ENCODE measurements at places on chromosomes 3 and 15.
A peak's percentile ranks its signal among the peaks of the same experiment; 100 is the strongest.

GRCh38 chr3:123687286-123687685 lies 102.4 kb upstream of the HACD2 start:
- no peak for DNase-seq

- DNase-seq, result no peak
Observed at GRCh38 chr3:77668376-77668775, 628.5 kb downstream of the ROBO2 start.

GRCh38 chr15:75925440-75925839 lies 21.8 kb downstream of the FBXO22 start:
- no peak for DNase-seq

- DNase-seq, result no peak
Observed at GRCh38 chr3:148582126-148582525, 115.6 kb upstream of the AGTR1 start.

GRCh38 chr15:80660119-80660518 lies 35.0 kb upstream of the ABHD17C start:
- no peak for DNase-seq

DNA sequence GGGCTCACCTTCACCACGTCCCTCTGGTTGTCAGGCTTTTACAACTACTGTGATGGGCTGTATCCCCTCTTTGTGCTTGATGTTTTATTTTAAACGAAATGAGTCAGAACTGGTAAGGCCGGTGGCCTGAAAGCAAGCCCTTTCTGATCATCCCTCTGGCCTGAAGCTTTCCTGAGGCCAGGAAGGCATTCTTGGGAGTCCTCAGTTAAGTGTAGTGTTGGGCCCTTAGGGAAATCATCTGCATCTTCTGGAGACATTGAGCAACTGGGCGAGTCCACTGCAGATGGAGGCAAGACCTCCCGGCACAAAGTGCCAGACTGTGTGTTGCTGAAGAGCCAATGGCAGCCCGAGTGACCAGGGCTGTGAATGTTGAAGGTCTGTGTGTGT lies 33.0 kb upstream of the AMOTL2 start:
- no peak for DNase-seq

- no peak for DNase-seq
Observed at GRCh38 chr3:190499122-190499521, 14.8 kb upstream of the IL1RAP start.

GRCh38 chr3:169147238-169148008 lies 516.1 kb downstream of the MECOM start:
- DNase-seq, result peak; percentile 49

DNA sequence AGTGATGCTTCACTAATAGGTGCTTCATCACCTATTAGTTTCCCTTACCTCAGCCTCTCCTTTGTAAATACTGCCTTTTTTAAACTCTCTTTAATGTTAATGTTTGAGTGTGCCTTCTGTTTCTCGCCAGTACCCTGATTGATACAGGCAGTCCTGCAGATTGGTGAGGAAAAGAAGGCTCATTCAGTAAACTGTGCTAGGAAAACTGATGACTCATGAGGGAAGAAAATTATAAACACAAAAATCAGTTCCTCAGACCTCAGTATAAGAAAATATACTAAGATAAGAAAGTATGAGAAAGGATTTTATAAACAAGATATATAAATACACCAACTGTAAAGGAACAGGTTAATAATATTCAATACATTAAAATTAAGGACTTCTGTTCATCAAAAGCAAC lies 54.8 kb upstream of the OXTR start:
- DNase-seq, result no peak

GRCh38 chr15:68054628-68055223 lies 611 bp downstream of the PIAS1 start:
- DNase-seq, result peak; percentile 12

DNA sequence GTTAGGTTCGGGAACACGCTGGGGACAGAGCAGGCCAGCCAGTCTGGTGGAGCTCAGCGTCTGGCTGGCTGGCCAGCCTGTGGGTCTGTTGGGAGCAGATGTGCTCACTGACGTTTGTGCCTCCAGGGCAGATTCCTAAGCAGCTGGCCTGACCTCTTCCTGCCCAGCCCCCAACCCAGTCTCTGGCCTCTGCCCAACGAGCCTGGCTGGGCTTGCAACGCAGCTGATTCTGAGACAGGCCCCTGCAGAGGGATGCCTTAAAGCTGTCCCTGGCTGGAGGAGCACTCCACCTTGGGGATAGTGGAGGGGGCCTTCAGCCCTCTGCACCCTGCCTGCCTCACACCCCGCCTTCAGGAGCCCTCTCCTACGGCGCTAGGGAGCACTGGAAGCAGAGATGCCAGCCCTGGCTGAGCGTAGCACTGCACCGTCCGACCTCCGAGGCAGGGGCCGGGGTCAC lies 46.0 kb downstream of the KLF13 start:
- no peak for DNase-seq

GRCh38 chr3:176663837-176664831 lies 533.1 kb downstream of the TBL1XR1 start:
- DNase-seq, result peak; percentile 26

DNA sequence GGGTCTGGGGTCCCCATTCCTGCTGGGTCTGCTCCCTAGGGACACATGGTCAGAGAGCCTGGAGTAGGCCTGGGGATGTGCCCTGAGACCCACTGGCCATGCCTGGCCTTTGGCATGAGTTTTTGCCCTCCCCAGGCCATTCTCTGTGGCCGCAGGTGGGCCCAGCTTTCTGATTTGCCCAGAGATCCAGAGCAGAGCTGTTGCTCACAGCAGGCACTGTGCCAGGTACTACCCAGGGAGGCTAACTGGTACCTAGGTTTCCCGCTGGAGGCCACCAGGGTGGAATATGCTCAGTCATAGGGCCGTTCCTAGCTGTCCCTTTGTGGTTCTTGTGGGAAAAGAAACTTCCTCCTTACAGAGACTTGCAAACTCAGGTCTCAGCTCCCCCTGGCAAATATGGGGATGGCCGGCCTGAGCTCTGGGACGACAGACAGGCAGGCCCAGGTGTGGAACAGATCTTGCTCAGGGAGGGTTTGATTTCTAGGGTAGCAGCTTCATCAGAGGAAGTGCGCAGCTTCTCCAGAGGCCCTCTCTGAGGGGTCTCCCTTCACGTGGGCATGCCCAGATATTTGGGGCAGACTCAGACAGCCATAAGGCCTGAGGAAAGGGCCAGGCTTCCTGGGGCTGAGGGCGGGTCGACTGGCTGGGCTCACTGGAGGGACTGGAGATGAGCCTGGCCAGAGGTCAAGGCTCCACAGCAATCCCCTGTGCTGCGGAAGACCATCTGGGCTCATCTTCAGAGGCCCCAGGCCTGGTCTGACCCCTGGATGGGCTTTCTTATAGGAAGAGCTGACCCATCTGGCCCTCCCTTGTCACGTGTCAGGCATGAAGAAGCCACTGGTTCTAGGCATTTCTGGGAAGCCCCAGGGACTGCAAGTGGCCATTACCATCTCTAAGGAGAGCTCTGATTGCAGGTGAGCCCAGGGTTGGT lies 28.0 kb downstream of the ACAA1 start:
- no peak for DNase-seq

- DNase-seq, result no peak
Observed at GRCh38 chr3:74375653-74376052, 238.8 kb downstream of the CNTN3 start.

- no peak for DNase-seq
Observed at GRCh38 chr15:88376574-88377174, 90.5 kb downstream of the MRPL46 start.

GRCh38 chr3:156579427-156579851 lies 24.5 kb upstream of the SSR3 start:
- no peak for DNase-seq

- no peak for DNase-seq
Observed at GRCh38 chr3:121835465-121835801, 424 bp downstream of the EAF2 start.

DNA sequence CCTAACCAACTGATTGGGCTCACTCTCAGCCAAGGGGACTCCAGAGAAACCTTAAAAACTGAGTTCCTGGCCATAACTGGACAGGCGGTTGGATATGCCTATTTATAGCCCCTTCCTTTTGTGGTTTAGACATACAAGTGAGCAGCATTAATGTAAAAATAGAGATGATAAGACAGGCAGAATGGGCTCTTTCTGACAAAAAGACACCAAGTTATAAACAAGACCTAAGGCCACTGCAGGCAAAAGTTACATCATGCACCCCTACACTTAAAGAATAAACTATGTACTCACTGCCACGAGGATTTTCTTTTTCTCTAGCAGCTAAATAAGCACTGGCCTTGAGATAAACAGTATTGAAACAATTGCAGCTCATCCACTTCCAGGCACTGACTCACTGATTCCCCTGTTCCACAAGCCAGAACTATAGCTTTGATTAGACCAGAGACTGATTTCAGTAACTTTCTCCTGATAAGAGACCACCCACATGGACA lies 30.1 kb downstream of the SUCNR1 start:
- no peak for DNase-seq

- no peak for DNase-seq
Observed at GRCh38 chr15:52331490-52332240, 36.1 kb upstream of the MYO5C start.

GRCh38 chr3:154139996-154140436 lies 18.8 kb downstream of the ARHGEF26 start:
- DNase-seq, result no peak

DNA sequence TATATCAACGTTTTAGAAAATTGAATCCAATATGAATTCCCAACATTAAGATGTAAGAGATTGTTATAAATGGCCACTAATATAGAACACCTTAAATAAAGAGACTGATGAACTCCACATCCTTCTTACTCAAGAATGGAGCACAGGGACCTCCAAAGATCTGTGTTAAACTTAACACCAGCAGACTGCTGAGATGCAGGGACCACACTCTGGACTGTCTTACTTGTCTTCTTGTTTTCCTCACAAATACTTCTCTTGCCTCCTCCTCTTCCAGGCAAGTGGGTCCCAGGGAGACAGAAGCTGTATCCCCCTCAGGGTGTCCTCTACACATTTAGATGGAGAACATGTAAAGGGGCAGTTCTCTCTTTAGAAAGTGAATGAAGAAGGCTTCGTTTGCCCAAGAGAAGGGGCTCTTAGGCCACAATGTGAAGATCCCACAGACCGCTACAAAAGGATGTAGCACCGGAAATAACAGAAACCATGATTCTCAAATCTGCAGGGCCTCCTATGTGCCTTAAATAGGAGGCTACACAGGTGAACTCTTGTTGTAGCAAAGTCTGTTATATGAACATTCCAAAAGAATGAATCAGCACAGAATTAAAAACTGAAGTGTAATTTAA lies 52.2 kb downstream of the SATB1 start:
- no peak for DNase-seq

DNA sequence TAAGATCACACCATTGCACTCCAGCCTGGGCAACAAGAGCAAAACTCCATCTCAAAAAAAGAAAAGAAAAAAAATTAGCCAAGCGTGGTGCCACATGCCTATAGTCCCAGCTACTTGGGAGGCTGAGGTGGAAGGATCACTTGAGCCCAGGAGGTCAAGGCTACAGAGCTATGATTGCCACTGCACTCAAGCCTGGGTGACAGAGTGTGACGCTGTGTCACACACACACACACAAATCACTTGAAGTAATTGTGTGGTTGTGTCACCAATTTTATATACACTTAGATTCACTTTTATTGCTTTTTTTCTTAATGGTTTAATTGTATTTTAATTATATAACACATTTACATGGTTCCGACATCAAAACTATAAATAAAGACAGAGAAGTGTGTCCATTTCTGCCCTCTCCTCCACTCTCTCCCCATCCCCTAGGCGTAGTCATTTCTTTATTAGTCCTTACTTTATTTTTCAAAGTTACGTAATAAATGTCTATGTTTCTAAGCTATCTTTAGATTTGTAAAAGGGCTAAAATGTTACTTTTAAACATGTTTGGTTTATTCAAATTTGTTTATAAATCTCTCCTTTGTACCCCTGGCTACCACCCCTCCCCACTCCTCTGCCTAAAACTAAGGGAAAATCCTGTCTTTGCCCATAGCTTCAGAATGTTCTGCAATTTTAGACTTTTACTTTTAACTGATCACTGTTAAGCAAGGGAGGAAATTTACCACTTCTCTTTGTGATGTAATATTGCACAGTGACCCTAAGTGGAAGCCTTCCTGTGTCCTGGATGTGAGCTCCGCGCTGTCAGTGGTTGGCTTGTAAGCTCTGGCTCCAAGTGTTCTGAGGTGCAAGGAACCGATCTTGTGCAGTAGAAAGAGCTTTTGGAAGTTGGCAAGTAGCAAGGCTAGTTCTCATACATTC lies 10.8 kb upstream of the VILL start:
- DNase-seq, result no peak

GRCh38 chr15:81256916-81257315 lies 60.2 kb downstream of the IL16 start:
- DNase-seq, result no peak

DNA sequence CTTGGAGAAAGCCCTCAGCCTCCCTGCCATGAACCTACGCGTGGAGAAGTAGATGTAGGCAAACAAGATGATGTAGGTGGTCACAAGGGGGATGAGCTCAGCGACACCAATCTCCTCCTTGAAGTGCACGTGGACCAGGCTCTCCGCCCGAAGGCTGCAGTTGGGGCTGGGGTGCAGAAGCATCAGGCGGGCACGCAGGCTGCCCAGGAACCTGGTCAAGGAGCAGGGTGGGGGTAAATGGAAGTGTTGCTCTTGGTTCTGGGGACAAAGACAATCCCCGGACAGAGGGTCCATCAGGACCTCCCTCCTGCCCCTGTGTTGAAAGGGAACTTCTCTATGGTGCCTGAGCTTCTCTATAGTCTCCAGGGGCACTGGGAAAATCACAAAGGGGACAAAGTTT lies 45.1 kb downstream of the PTPN23 start:
- DNase-seq, result no peak

- no peak for DNase-seq
Observed at GRCh38 chr3:55521064-55521737, 34.1 kb upstream of the WNT5A start.

DNA sequence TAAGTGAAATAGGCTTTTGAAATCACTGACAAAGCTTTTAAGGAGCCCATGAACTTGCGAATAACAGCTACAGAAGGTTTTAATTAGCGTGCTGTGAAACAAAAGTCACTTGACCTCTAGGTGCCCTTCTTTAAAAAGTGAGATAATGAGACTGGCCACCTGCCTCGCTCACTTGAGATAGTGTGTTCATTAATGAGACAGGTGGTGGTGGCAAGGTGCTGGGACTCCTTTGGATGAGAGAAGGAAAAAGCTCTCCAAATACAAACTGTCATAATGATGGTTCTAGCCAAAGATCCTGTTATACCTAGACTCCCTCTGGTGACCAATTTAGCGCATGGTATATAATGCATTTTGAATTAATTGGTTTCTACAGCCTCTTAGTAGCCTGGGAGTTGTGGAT lies 22.7 kb upstream of the IREB2 start:
- peak; percentile 43 for DNase-seq

All from NCI-H510A (cell line).